GM12892 (cell line): ENCODE measurements at places on chromosomes 6 and 20.

DNA sequence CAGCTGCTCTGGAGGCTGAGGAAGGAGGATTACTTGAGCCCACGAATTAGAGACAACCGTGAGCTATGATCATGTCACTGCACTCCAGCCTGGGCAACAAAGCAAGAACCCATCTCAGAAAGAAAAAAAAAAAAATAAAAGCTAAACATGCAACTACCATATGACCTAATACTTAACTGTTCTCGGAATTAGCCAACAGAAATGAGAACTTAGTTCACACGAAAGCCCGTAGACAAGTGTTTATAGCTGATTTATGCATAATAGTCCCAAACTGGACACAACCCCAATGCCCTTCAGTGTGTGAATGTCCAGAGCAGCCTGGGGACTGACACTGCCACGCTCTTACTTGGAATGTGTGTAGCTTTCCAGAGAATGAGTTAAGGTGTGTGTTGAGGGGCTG is 211.5 kb upstream of the PROKR2 start:
- no peak for DNase-seq

GRCh38 chr6:71582820-71583219 is 294.2 kb downstream of the OGFRL1 start:
- DNase-seq: no peak

DNA sequence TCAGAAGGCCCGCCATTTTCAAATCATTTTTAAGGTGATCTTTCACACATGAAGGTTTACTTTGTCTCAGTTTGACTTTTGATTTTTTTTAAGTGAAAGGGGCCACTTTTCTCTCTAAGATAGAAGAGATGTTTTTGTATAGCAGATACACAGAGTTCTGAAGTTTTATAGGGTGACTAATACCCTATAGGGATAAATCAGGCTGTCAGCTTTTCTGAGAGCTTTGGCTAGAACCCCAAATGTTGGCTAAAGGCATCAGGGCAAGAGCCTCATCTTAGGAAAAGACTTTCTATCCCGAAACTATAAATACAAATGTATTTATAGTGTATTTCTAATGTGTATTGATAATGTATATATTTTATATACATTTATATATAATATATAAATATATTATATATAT is 181.4 kb downstream of the TBX18 start:
- DNase-seq: no peak

DNA sequence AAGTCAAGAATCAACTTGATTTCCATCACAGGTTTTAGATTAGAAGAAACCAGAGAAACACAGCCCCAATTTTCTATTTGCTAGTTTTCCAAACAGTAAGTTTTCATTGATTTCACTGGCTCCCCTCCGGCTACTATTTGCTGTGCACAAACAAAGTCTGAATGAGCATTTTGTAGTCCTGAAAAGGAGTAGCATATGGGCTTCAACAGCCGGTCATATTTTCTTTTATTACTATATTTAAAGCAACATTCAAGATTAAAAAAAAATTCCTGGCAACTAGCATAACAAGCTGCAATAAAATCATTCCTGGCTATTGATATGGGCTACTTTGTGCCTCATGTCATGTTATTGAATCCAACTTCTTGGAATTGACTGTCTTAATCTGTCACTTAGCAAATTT is 48.3 kb downstream of the CARMIL1 start:
- no peak for DNase-seq

GRCh38 chr6:132818404-132819359 is 4.3 kb downstream of the RPS12 start:
- DNase-seq: no peak

DNA sequence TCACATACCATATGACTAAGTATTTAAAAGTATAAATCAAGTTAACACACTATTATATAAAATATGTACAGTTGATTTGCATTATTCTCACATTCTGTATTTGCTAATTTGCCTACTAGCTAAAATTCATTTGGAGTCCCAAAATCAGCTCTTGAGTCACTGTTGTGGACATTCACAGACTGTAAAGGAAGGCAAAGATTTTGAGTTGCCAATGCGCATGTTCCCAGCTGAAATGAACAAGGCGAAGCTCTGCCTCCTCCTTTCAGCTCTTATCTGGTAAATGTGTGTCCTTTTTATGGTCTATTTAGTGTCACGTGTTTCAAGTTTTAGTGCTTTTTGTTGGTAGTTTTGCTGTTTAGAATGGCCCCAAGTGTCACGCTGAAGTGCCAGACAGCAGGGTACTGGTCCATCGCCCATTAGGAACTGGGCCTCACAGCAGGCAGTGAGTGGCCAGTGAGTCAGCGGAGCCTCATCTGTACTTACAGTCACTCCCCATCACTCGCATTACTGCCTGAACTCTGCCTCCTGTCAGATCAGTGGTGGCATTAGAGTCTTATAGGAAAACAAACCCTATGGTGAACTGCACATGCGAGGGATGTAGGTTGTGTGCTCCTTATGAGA is 87.2 kb upstream of the ADTRP start:
- DNase-seq: no peak

DNA sequence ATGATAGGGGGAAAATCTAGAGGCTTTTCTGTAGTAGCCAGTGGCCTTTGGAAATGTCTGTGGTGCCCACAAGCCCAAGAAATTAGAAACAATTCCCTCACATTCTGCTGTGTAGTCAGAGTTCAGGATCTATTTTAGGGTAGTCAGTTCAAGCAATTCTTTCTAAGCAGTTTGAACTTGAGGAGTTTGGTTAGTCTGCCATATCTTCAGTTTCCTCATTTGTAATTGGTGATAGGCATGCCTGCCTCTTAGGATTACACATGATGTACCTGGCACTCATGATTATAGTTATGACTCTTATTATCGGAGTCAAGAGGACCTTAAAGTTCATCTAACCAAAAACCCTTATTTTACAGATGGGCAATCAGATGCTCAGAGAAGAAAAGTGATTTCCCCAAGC is 21.2 kb upstream of the MEP1A start:
- DNase-seq: no peak

- no peak for DNase-seq
Measured at GRCh38 chr6:166958926-166959861, 2.8 kb upstream of the RNASET2 start.

GRCh38 chr6:155883334-155883731 is 427.7 kb upstream of the NOX3 start:
- no peak for DNase-seq

- DNase-seq: no peak
Measured at GRCh38 chr20:10309326-10309725, 90.7 kb downstream of the SNAP25 start.

DNA sequence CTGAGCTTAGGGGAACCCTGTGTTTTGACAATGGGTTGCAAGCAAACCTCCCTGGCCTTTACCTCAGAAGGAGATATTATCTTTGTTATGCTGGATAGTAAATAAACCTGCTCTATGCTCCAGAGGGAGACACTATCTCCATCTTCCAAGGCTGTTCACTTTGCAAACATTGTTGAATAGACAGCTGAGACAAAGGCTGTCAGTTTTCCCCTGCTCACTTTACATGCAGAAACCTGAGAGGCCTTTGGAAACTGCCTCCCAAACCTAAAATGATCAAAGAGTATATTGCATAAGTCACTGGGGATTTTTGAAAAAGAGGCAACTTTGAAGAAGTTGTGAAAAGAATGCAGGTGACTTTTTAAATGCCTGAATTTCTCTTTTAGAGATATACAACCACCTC is 61.6 kb downstream of the MRAP2 start:
- no peak for DNase-seq

GRCh38 chr6:51285876-51286275 is 467.2 kb downstream of the TFAP2B start:
- no peak for DNase-seq

GRCh38 chr20:16528078-16528477 is 45.2 kb downstream of the KIF16B start:
- DNase-seq: no peak

DNA sequence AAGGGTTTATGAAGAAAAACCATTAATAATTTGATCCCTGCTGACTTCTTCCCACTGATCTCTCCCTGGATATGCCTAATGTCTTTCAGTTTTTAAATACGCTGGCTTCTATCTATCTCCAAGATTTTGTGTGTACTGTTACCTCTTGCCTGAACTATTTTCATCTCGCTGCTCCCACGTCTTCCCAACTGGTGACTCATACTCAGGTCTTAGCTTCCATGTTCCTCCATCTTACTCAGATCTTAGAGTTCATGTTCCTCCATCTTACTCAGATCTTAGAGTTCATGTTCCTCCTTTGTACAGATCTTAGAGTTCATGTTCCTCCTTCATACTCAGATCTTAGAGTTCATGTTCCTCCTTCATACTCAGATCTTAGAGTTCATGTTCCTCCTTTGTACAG is 21.6 kb downstream of the GPR6 start:
- no peak for DNase-seq

- no peak for DNase-seq
Measured at GRCh38 chr6:145643760-145644159, 91.6 kb downstream of the EPM2A start.

- DNase-seq: no peak
Measured at GRCh38 chr6:169112483-169113320, 140.9 kb downstream of the THBS2 start.

- DNase-seq: no peak
Measured at GRCh38 chr6:134706806-134707205, 243.1 kb downstream of the ALDH8A1 start.

- DNase-seq: no peak
Measured at GRCh38 chr6:9936551-9936950, 478.3 kb downstream of the TFAP2A start.

GRCh38 chr20:50632236-50632635 is 59.1 kb downstream of the RIPOR3 start:
- DNase-seq: no peak

DNA sequence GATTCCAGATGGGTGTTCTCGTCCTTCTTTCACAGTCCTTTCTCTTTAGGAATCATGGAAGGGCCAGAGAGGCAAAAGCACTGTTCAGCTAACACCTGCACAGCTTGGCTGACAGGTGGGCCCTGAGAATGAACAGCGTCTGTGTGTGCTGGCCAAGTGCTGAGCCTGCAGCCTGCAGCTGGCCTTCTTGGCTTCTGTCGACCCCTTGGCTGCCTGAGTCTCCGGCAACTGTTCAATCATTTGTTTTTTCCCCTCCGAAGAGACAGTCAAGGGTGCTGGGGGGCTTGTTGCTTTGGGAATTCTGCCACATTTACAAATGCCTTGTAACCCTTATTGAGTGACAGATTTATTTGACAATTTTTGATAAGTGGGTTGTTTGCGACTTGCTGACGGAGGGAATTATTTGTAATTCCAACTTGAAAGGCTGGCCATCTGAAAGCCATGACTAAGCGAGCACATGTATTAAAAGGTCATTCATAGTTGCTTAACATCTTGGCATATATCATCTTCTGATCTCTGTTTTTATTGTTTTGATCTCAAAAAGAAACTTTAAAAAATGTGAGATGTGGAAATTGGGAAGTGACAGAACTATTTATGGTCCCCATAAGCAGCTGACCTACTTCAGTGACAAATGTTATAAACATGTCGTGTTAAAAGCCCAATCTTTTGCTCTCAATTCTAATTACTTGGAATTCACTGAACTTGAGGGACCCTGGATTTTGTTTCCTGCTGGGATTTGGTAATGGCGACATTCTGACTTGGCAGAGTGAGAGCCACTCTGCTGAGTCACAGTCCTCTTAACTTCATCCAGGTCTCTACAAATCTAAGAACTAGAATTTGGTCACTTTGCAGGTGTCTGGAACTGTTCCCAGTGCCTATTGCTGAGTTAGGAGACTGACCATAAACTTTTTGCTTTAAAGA is 41.9 kb upstream of the FERMT1 start:
- DNase-seq: no peak

DNA sequence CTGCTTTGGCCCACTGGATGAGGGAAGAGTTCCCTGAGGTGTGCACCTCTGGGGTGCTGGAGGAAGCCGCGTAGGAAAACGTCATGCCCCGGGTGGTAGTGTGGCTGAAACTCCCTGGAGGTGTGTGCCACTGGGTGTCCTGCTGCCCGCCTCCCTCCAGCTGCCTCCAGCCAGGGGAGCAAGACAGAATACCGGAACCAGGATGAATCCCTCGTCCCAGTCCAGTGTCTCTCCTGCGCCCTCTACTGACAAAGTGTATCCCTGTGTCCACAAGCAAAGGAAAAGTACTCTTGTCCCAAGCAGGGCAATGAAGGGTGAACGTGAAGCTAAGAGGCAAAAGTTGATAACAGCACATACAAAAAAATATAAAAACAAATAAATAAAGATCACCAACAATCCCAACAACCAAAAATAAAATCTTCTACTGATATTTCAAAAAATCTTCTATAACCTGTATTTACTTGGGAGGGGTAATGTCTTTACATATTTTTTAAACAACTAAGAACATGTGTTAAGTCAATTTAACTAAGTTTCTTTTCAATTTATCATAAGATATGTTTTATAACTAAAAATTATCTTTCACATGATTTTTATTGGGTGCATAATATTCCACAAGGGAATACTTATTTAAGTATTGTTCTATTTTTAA is 437.6 kb downstream of the MAFB start:
- peak; percentile 5 for DNase-seq

DNA sequence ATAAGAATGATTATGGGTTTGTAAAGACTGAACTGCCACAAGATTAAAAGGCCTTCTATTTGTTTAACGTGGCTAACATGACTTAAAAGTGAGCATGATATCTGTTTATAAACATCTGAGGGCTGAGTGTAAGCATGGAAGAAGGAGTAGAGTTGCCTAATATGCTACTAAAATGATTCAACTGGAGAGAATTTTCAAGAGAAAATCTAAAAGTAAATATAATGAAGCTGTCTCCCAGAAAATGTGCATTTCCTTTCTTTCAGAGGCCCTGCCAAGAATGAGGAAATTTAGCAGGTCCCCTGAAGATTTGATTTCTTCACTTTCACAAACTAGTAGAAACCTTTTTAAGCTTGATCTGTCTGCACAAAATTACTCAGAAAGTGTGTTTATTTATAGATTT is 4.2 kb upstream of the EYA4 start:
- DNase-seq: no peak

DNA sequence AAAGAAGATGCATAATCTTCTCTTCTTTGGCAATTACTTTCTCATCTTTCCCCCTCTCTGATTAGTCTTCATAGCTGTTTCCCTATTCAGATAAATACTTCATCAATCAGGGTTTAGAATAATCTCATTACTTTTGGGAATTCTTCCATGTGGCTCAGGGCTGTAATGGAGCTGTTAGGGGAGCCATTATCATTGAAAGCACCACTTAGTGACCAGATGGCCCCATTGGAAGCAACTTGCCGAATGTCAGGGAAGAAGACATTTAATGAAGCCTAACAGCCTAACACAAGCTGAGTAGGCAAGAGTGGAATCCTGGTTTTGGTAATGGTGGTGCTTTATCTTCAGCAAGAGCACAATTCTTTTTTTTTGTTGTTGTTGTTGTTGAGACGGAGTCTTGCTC is 45.0 kb downstream of the TIAM2 start:
- no peak for DNase-seq

DNA sequence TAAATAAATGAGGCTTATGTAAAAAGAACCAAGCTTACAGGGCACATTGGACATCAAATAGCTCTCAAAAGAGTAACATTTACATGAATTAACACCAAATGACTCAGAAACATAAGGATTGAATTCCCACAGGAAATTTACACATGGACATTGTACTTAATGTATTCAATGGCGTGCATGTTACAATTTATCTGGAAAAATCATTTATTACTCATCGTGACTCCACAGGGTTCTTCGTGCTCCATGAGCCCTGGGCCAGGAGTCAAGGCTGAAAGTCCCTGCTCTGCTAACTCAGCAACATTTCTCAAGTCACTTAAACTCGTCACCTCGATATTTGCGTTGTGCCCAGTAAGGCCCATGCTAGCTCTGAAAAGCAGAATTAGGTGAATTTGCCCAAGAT is 158.5 kb downstream of the PHACTR1 start:
- no peak for DNase-seq

GRCh38 chr20:39885975-39886649 is 802.9 kb downstream of the MAFB start:
- DNase-seq: no peak
